ENCODE measurements at places on chromosomes 5 and 9. TPM values are rescaled to one million over a fixed set of nuclear protein-coding genes. Genes with fewer than 3 reads are reported as not detected.
A peak's percentile ranks its signal among the peaks of the same experiment; 100 is the strongest.

The MAMDC2 gene
- total RNA-seq = 28.6 TPM

The PFN3 gene
- not detected for total RNA-seq

The PCDHB15 gene
- 3.2 TPM for total RNA-seq

The MEF2C gene
- 138 TPM for total RNA-seq

DNA sequence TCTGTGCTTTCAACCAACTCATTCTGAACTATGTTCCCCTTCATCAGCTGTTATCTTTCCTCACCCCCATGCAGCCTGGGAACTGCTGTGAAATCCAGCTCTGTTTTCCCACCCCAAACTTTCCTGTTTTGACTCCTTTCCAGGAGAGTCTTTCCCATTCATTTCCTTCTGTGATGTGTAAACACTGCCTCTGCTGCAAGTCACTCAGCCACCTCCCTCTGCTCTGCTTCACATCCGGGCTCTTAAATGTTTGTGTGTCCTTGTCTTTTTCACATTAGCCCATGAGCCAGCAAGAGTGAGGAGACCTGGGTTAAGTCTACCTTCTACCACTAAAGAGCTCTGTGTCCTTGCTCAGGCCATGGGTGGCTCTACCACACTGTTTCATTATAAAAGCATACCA lies 137.5 kb downstream of the ICE1 start:
- no peak for DNase-seq
- no peak overlapping the region for H3K27ac ChIP-seq
- no peaks in the 10 kb centered on the region for H3K36me3 ChIP-seq
- H3K4me1 ChIP-seq = no peaks in the 10 kb centered on the region

DNA sequence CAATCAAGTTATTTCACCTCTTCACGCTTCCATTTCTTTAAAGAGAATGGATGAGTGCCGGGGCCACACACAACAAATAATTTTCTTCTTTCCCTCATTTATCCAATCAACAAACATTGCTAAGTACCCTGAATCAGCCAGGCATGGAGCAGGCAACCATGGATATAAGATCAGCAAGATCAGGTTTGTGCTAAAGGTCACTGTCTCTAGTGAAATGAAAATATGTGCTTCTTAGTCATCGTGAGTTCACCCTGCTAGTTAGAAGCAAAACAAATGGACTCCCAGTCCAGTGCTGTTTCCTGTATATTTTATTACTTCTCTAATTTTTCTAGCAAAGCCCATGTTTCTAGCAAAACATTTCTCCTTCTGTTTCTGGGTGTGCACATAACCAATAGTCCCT lies 629.2 kb downstream of the BNC2 start:
- H3K27ac ChIP-seq = no peak overlapping the region
- no peak overlapping the region for H3K4me3 ChIP-seq
- no peaks in the 10 kb centered on the region for H3K4me1 ChIP-seq
- no peaks in the 10 kb centered on the region for H3K36me3 ChIP-seq
- no peaks in the 10 kb centered on the region for H3K27me3 ChIP-seq

GRCh38 chr5:89946916-89947315 lies 462.6 kb downstream of the CETN3 start:
- no peak overlapping the region for H3K4me3 ChIP-seq
- no peaks in the 10 kb centered on the region for H3K27me3 ChIP-seq
- peaks cover 3% of the 10 kb centered on the region for H3K4me1 ChIP-seq
- DNase-seq = no peak

DNA sequence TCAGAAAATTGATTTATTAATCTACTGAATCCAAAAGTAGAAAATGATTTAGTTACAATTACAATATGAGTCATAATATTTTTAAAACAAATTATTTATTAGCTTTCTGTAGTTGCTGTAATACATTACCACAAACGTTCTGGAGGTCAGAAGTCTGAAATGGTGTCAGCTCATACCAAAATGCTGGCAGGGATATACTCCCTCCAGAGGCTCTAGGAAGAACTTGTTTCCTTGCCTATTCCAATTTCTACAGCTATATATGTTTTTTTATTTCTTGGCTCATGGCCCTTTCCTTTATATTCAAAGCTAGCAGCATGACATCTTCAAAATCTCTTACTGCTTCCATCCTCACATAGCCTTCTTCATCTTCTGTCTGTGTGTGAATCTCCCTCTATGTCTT lies 667.9 kb upstream of the ITGA1 start:
- DNase-seq = no peak
- H3K27ac ChIP-seq = no peak overlapping the region
- H3K27me3 ChIP-seq = no peaks in the 10 kb centered on the region

DNA sequence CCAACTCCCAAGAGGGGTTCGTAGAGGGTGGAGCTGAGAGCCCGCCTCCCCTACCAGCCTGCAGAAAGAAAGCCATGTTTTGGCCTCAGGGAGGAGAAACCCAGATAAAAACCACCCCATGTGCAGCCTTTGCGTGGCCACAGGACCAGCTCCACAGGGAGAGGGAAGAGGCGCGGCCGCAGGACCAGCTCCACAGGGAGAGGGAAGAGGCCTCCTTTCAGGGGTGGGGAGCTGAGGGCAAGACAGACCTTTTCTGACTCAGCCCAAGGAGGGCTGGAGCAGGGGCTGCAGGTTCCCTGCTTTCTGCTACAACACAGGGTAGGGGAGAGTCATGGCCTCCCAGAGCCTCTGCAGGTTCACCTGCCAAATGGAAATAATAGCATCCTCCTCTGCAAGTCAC lies 37.6 kb upstream of the KCNMB1 start:
- no peak overlapping the region for H3K27ac ChIP-seq
- peaks cover 11% of the 10 kb centered on the region for H3K27me3 ChIP-seq
- no peak for DNase-seq
- no peaks in the 10 kb centered on the region for H3K4me1 ChIP-seq

GRCh38 chr5:133249593-133249992 lies 197.8 kb downstream of the HSPA4 start:
- no peaks in the 10 kb centered on the region for H3K27me3 ChIP-seq
- H3K4me3 ChIP-seq = no peak overlapping the region
- H3K36me3 ChIP-seq = no peaks in the 10 kb centered on the region

- DNase-seq = peak; percentile 7
- no peak overlapping the region for H3K4me3 ChIP-seq
- no peaks in the 10 kb centered on the region for H3K4me1 ChIP-seq
- H3K27ac ChIP-seq = no peak overlapping the region
- no peaks in the 10 kb centered on the region for H3K36me3 ChIP-seq
Observed at GRCh38 chr9:87909310-87910041, 8.3 kb upstream of the SPATA31C1 start.

GRCh38 chr9:93683331-93684134 lies 107.1 kb downstream of the PHF2 start:
- H3K4me1 ChIP-seq = no peaks in the 10 kb centered on the region
- H3K27ac ChIP-seq = no peak overlapping the region
- H3K36me3 ChIP-seq = no peaks in the 10 kb centered on the region
- no peak for DNase-seq
- no peaks in the 10 kb centered on the region for H3K27me3 ChIP-seq

- H3K4me1 ChIP-seq = no peaks in the 10 kb centered on the region
- H3K27me3 ChIP-seq = no peaks in the 10 kb centered on the region
- no peak for DNase-seq
- H3K4me3 ChIP-seq = no peak overlapping the region
- no peaks in the 10 kb centered on the region for H3K36me3 ChIP-seq
Observed at GRCh38 chr5:55897905-55898304, 46.7 kb downstream of the IL31RA start.

- no peak overlapping the region for H3K27ac ChIP-seq
- no peaks in the 10 kb centered on the region for H3K27me3 ChIP-seq
- H3K4me1 ChIP-seq = peaks cover 7% of the 10 kb centered on the region
- no peaks in the 10 kb centered on the region for H3K36me3 ChIP-seq
Observed at GRCh38 chr9:127710204-127710783, 3.5 kb downstream of the CFAP157 start.

Measured in lung (tissue), 17 donors.